ENCODE measurements at places on chromosomes 7 and 10.

DNA sequence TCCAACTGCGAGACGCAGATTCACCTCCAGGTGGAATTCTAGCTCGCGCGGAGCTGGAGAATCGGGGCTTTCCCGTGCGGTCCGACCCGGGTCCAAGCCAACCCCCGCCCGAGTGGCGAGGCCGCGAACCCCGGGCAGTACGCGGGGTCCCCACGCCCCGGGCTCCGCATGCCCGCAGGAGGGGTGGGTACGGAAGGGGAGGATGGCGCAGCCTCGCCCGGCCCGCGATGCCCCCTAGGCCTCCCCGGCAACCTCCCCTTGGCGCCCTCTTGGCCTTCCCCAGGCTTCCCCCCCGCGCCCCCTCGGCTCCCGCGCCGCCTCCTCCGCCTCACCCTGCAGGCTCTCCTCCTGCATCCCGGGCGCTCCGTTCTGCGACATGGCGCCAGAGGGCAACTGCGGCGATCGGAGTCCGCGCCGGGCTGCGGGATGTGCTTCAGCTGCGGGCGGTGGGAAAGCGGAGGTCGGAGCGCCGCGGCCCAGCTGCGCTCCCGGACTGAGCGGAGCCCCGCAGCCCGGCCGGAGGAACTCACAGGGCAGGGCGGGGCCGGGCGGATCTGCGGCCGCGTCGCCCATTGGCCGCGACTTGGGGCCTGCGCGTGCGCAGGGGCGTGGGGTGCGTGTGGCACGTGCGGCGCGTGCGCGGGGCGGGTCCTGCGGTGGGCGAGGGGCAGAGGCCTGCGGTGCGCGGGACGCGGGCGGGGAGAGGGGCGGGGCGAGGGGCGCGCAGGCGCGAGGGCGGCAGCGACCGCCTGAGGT is at the start of gene BNIP3:
BNIP3 (minus strand) TSS at position 495 of the 756 bp plus-strand sequence; CDS start at position 378, 117 bp downstream.
- DNase-seq, result peak; percentile 97

DNA sequence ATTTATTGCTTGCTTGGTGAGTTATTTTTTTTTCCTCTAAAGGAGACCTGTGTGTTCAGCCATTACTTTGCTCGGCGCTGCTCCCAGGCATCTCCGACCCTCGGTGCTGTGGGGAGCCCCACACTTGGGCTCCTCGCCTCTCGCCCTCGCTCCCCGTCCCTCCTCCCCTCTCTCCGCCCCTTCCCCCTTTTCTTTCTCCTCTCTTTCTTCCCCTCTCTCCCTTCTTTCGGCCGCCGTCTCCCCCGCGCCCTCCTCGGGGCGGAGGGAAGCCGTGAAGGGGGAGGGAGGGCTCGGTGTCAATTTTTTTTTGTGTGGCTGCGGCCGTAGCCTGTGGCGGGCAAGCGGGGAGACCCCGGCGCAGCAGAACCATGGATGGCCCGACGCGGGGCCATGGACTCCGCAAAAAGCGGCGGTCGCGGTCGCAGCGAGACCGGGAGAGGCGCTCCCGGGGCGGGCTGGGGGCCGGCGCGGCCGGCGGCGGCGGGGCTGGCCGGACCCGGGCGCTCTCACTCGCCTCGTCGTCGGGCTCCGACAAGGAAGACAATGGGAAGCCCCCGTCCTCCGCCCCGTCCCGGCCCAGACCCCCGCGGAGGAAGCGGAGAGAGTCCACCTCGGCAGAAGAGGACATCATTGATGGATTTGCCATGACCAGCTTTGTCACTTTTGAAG is 1.1 kb downstream of the AUTS2 start:
- DNase-seq, result no peak

- DNase-seq, result no peak
Measured at GRCh38 chr7:119964788-119965542, 308.0 kb upstream of the KCND2 start.

DNA sequence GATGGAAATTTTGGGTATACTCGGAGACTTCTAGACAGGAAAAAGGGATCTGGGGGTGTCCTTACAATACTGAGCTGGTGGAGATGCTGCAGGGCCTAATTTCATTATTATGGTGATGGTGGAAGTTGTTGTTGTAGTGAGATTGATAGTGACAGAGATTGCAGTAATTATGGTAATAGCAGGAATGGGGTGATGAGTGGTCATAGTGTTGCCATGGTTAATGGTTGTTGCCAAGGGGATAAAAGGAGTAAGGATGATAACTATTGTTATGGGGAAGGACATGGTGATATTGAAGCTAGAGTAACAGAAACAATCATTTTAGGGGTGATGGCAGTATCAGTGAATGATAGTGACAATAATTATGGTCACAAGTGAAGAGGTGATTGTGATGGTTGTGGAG is 27.1 kb upstream of the LBX1 start:
- DNase-seq, result no peak

DNA sequence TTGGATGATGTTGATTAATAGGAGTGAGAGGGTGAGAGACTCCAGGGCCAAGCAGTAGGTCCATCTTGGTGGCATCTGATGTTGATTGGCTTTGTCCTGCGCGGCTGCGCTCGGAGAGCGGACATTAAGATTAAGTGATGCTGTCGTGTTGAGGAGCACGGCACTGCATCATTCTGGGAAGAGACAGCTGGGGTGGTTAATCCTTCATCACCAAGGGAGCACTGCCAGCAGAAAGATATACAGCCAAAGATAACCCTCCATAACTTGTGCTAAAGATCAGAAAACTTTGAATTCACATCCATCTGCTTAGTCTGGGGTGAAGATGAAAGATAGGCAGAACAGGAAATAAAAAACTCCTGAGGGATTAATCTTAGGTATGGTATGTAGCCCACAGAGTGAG is 208.3 kb downstream of the LRMDA start:
- no peak for DNase-seq

DNA sequence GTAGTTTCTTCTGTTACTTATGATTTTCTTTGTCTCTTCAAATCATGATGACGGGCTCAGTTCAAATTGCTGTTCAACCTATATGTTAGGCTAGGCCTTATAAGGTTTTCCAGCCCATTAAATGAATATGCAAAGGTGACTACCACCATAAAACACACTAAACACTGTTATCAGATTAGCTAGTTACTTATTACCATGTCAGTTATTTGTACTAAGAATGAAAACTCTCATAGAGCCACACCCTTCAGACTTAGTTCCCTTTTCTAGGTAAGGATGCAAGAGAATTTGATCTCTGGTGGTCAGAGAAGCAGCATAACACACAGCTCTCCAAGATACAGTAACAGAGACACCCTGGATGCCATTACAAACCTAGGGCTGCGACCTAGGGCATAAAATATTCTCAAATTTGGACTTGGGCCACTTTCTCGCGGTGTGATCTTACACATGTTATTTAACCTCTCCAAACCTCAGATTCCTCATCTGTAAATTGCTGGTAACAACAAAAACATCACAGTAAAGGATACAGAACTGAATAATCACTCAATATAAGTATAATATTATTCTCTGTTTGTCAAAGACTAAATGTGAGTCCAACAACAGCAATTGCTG is 35.6 kb downstream of the ANKMY2 start:
- DNase-seq, result no peak

DNA sequence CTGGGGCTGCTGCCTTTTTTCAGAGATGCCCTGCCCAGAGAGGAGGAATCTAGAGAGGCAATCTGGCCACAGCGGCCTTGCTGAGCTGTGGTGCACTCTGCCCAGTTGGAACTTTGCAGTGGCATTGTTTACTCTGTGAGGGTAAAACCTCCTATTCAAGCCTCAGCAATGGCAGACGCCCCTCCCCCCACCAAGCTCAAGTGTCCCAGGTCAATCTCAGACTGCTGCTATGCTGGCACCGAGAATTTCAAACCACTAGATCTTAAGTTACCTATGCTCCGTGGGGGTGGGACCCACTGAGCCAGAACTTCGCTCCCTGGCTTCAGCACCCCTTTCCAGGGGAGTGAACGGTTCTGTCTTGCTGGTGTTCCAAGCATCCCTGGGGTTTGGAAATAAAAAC is 77.2 kb downstream of the EXOC4 start:
- DNase-seq, result no peak

DNA sequence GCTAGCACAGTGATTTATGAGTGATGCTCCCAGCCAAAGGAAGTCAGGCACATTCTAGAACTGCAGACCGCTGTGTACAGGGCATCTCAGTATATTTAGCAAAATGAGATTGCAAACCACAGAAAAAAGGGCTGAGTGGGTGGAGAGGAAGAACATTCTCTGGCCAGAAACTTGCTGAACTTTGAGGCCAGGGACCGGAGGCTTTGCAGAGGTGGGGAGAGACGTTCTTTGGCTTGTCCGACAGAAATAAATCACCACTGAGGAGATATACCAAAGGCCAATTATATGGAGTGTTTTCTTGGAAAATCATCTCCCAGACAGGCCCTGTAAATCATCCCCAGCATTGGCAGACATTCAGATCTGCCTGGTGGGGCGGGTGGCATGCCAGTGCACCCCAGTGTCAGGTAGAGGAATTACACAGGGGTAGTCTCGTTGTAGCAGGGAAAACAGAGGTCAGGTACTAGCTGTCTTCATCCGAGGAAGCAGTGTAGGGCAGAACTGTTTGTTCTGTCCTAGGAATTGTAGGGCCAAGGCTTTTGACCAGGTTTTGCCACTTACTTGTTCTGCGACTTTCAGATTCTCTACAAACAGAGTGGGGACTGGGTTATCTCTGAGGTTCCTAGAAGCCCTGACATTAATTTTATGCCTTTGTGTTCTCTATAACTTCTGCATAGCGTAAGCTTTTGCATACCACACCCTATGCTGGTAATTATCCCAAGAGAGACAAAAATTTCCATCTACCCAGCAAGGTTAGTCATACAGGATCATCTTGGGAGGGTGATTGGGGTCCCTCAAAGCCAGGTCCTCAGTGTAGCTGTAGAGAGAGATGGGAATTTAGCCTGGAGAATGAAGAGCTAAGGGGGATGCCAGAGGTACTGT is 655.6 kb downstream of the LRMDA start:
- no peak for DNase-seq

DNA sequence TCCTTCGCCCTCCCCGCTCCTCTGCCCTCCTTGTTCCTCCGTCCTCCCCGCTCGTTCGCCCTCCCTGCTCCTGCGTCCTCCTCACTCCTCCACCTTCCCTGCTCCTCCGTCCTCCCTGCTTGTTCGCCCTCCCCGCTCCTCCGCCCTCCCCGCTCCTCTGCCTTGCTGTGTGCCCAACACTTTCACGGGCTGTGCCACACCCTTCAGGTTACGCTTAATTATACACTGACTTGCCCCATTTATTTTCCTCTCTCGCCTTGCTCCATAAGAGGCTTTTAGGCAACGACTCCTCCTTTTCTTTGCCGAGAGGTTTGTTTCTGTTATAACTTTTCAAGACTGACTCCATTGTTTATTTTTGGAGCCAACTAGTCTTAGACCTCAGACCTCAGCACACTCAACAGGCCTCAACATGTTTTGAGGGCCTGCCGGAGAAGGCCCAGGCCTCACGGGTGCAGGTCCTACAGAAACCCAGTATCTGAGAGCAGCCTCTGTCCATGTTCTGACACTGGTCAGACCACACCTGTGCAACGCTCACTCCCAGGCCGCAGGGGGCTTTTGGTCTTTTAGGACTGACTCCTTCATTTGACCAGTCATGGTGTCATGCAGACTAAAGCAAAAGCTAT is 18.2 kb upstream of the PRKAG2 start:
- no peak for DNase-seq

DNA sequence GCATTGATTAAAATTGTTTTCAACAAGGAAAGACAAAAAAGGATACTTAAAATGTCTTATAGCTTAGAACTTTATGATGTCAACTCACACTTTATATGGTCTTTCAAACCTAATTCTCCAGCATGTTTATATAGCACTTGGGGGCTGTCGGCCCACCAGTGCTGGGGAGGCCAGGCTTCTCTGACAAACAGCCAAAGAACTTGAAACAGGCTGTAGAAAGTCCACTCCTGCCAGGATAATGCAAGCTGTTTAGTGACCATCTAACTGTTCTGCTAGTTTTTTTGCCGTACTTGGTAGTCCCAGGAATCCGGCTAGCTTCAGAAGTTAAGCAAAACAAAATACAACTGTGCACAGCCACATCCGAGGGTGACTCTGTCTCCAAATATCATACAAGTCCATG is 13.6 kb upstream of the SOSTDC1 start:
- no peak for DNase-seq

GRCh38 chr10:26857991-26858706 is 2.6 kb downstream of the ABI1 start:
- no peak for DNase-seq

Measured in T1000 (cell line).